ENCODE measurements at places on chromosomes 6 and 20.

GRCh38 chr6:91860541-91861335 lies 1273.9 kb upstream of the MAP3K7 start:
- DNase-seq: no peak

DNA sequence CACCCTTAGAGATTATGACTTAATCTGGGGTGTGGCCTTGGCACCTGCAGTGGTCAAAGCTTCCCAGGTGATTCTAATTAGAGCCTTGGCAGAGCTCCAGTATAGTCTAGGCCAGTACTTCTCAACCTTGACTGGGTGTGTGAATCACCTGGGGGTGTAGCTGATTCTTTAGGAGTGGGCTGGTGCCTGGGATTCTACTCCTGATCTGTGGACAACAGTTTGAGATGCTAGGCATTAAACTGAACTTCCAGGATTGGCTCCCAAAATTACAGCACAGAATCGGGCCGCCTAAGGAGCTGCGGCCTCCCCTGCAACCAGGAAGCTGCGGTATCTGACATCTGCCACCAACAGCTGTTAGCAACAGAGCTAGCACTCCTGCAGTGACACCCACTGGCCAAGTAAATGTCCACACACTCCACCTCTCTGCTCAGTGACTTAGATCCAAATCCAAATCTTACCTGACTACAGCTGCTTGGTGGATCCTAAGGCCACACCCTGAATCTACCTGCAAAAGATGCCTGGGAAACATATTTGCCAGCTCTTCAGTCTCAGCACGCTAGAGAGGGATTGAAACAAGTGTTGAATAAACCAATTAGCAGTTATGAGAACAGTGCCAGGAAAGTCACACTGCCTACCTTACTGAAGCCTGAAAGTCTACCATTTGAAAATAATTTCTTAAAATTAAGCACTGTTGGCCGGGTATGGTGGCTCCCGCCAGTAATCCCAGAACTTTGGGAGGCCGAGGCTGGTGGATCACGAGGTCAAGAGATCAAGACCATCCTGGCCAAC lies 126.7 kb downstream of the UNC5CL start:
- peak; percentile 70 for DNase-seq

DNA sequence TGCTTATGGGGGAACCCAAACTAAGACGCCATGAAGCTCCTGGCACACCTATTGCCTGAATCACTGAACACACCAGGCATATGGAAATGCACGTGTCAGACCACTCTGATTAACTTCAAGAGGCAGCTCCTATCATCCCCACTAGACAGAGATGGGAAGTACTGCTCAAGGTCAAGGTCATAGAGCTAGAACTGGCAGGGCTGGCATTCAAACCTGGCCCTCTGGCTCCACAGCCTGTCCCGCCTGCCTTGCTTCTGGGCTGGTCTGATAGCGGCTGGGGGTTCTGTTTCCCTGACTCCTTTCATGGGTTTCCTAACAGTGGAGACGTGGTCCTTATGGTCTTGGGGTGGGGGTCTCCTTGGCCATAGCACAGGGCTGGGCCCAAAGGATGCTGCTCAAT lies 22.6 kb upstream of the DSN1 start:
- DNase-seq: no peak

- DNase-seq: no peak
Measured at GRCh38 chr6:41692080-41692675, 43.2 kb downstream of the TFEB start.

DNA sequence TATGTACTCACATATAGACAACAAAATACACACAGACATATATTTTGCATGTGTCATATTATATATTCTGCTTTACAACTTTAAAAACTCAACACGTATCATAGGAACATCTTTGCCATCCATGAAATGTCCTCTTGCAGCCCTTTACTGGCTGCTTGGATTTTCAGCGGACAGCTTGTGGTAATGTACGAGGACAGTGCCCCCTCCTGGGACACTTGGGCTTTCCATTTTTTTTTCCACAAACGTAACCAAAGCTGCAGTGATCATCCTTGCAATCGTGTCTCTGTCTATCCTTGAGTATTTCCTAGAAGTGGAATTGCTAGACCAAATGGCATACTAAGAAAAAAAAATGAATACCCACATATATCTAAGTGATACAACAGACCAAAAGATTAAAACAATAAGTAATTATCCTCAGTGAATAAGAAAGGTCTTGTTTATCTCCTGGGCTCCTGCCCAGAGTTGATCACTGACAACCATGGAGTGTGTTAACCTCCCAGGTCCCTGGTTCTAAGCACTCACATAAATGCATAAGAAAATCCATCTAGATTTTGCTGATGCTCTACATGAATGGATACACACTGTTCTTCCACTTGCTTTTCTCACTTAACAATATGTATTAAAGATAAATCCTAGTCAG lies 18.1 kb downstream of the BPI start:
- no peak for DNase-seq

GRCh38 chr6:144013486-144013909 lies 5.4 kb upstream of the PLAGL1 start:
- DNase-seq: peak; percentile 50

DNA sequence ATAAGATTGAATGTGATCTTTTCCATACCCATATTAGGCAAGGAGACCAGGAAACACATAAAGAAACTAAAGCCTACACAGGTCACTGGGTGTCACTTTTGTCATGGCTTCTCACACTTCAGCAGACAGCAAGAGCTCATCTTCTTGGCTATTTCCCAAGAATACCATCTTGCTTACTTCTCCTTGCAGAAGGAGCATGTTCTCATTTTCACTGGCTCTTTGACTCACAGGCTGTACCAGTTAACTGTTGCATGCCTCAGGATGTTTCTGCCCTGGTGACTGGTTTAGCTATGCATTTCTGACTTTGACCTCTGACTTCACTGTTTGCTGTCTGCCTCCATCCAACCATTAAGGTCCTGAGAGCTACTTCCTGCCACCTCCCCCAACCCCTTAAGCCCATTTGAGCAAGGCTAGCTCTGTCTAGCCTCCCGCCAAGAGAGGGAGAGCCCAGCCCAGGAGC lies 40.3 kb upstream of the OGFRL1 start:
- DNase-seq: no peak

DNA sequence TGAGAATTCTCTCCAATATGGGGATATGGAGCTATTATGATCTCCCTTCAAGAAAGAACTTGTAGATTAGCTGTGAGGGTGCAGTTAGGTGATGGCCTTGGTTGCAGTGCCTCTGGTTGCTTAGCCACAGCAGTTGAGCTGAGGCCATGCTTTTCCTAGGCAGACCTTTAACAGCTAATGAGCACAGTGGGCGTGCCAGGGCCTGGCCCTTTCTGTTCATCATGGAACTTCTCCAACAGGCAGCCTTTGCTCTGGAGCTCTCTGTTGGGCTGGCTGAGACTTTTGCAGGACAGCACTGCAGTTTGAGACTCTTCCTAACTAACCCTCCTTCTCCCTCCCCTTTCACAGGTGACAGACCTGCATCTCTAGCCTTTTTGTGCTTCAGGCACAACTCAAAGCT lies 39.7 kb upstream of the TMEM170B start:
- DNase-seq: no peak

DNA sequence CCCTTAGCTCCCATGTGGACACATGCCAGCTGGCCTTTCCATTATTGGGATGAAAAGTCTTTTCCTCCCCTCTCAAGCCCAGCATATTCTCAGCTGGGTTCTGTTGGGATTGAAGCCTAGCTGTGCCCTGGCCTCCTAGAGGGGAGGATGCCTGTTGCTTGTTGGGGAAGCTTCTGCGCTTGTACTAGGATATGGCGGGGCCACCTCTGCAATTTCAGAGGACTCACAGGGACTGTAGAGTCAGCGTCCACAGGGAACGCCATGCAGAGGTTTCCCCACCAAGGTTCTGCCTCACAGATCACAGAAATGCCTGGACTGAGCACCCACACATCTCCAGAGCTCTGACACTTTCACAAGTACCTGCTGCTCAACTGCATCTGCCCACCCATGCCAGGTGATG lies 288.7 kb upstream of the FOXQ1 start:
- no peak for DNase-seq

DNA sequence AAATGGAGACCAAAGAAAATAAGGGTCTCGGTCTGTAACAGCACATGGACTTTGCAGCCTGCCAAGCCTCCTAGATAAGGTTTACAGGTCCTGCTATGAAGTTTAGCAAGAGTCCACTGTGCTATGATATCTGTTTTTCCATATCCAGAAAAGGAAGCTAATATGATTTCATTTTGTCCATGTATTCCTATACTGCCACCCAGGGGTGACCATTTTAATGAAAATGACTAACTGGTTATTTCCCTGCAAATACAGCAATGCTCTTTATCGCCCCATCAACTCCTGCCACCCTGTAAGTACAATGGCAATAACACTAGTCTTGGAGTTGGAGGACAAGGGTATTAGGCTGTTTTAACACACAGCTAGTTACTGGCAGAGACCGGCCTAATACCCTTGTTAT lies 115.2 kb upstream of the GLP1R start:
- DNase-seq: no peak

DNA sequence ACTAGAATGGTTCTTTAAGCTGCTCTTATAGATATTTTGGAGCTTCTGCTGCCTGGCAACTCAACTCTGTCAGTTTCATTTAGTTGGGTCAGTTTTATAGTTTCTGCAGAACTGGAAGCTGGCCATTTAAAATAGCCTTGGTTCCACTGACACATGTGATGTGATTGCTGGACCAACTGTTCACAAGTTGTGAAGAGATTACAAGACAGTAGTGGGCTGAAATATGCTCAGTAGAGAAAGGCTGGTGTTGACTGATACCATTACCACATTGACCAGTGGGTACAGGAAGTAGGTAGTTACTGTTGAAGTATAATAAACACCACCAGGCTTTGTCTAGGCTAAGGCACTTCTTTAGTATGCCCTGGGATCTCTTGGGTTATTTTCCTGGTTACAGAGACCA lies 39.0 kb downstream of the BCKDHB start:
- DNase-seq: no peak

GRCh38 chr6:13987400-13987865 lies 62.7 kb downstream of the RNF182 start:
- no peak for DNase-seq

DNA sequence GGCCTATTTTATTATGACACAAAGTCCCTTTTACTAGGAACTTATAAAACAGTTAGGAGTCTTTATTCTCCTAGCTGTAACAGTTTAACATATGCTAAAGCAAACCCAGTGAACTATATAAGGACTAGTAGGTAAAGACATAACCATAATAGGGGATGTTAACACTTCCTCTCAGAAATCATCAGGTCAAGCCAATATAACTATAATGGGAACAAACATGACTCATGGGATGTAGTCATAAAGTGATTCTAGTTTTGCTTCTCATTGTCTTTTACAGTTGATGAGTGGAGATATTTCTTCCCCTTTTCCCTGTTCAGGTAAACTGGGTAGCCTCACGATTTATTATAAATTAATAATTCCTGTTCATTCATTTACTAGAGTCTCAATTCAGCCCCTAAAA lies 9.7 kb downstream of the PTCHD4 start:
- peak; percentile 42 for DNase-seq

- DNase-seq: no peak
Measured at GRCh38 chr6:149230712-149231460, 86.6 kb upstream of the TAB2 start.

DNA sequence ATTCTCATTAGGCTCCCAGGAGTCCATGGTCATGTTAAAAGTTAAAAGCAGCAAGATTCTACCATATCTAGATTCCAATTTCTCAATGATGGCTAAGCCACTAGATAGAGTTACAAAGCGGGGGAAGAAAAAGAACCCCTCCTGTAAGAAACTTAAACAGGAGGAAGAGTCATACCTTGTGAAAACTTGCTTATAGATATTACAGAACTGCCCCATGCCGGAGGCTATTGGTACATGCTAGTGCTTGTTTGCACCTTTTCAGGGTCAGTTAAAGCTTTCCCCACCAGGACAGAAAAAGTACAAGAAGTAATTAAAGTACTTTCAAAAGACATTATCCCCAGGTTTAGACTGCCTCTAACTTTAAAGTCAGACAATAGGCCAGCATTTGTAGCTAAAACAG lies 15.5 kb upstream of the GSTA3 start:
- no peak for DNase-seq

DNA sequence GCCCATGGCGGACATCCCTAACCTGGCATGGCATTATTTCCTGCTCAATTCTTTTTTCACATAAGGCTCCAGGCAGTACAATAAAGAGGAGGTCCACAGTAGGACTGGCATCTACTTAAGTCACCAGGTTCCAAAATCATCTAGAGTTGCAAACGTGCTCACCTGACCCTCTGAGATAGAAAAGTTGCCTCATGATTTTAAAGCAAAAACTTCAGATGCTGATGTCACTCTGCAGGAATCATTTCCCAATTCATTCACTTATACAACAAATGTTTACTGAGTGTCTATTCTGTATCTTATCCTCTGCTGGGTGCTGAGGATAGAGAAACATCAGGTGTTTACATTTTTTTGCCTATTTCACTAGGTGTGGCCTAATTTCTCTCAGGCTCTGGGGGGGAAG lies 2.2 kb downstream of the ADGRF4 start:
- DNase-seq: no peak

GRCh38 chr6:25963426-25964123 lies 973 bp downstream of the TRIM38 start:
- no peak for DNase-seq

DNA sequence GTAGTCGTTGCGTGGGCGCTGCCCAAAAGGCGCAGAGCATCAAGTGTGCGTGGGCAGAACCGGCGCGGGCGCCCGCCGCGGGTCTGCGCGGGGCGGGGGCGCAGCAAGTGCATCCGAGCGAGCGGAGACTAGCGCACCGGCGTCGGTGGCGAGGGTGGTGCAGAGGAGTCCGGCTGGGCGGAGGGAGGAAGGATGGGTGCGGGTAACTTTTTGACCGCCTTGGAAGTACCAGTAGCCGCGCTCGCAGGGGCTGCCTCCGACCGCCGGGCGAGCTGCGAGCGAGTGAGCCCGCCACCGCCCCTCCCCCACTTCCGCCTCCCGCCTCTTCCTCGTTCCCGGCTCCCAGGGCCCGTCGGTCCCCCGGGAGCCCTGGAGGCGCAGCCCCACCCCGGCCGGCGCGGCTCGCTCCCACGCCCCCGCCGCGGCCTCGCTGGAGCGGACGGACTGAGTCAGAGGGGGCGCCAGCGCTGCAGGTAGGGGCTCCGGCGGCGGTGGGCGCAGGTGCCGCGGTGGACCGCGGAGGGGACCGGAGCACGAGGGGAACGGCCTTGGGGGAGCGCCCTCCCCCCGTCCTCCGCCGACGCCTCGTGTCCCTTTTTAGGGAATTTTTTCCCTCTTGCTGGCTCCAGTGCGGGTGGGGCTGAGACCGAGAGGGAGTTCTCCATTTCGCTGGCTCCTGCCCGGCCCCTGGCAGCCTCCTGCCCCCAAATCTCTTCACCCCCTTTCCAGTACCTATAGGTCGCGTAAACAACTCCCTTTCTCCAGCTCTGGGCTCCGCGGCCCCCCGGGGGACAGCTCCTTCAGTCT lies 1.6 kb upstream of the DBNDD2 start:
- peak; percentile 64 for DNase-seq

DNA sequence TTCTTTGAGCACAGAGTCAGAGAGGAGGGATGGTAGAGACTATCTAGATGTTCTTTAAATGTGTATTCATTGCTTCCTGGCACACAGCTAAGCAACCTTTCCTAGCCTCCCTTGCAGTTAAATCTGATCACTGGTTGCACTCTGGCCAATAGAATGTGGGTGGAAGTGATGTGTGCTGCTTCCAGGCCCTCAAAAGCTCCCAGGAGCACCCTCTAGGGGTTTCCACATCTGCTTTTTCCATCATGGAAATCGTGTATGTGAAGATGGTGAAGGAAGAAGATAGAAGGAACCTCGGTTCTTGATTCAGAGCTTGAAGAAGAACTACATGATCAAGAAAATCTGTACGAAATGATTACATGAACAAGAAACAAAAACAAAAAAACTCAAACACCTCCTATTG lies 149.8 kb upstream of the JAG1 start:
- no peak for DNase-seq

- no peak for DNase-seq
Measured at GRCh38 chr6:132466952-132467351, 46.0 kb downstream of the STX7 start.

GRCh38 chr6:69038841-69039240 lies 403.8 kb downstream of the ADGRB3 start:
- no peak for DNase-seq

Measured in GM13976 (cell line).